Activated naive CD8-positive, alpha-beta T cell treated with anti-CD3 and anti-CD28 coated beads, Interleukin-2, amount 50 U/mL, for 24 hours (primary cell): ENCODE measurements at places on chromosomes 3 and 15.

DNA sequence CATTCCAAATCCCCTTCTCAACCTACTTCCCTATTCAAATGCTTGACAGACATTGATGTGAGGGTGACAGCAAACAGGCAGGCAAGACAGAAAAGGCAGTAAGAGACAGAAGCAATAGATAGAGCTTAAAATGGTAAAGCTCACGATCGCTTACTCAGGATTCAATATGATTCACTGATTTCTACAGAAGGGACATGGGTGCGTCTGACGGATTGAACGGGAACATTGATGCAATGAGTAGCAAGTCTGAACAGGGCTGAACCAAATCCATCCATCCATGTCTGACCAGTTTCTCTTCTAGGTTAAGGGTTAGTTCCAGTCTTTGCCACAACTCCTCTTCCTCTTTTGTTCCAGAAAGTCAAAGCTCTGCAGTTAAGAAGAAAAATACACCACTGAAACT is 35.1 kb downstream of the P2RY1 start:
- no peak for DNase-seq

DNA sequence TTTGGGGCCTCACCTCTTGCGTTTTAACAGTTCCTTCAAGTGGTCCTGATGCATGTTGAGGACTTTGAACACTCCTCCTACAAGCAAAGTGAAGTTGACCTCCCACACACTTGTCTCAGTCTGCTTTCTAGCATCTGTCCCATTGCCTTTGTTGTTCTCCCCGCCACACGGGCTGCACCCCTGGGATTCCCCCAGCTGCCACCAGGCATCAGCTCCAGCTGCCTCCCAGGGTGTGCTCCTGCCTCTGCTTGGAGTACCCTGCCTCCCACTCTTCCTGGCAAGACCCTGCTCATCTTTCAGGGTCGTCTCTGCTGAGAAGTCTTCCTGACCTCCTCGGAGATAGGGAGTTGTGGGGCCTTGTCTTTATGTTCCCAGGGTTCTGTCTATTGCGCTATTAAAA is 52.2 kb downstream of the IGF1R start:
- no peak for DNase-seq

GRCh38 chr15:67732671-67733374 is 92.5 kb upstream of the SKOR1 start:
- no peak for DNase-seq

- no peak for DNase-seq
These were observed 34.1 kb downstream of the AKAP13 start for GRCh38 chr15:85414495-85414894.

DNA sequence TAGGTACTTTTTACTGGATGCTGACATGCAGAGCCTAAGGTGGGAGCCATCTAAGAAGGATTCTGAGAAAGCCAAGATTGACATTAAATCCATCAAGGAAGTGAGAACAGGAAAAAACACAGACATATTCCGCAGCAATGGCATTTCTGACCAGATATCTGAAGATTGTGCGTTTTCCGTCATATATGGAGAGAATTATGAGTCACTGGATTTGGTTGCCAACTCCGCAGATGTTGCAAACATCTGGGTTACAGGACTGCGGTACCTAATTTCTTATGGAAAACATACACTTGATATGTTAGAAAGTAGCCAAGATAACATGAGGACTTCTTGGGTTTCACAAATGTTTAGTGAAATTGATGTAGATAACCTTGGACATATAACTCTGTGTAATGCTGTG is 125.1 kb downstream of the PLCL2 start:
- DNase-seq, result no peak

- peak; percentile 3 for DNase-seq
These were observed 402.1 kb downstream of the CADM2 start for GRCh38 chr3:85360742-85361387.

DNA sequence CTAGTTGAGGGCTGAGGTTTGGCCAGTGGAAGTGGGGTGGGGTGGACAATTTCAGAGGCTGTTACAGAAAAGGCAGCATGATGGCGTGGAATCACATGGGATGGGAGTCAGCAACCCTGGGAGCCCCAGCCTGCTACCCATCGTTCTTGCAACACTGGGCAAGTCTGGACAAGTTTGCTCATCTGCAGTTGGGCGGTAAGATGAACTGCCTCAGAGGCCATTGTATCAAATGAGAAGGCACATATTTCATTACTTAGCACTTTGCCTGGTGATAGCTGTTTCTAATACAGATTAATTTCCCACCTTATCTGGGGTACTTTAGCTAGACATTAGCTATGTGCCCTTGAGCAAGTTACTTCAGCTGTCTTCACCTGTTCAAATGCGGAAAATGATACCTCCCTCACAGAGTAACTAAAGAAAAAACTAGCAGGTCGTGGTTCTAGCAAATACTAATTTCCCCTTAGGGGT is 248.9 kb downstream of the THSD4 start:
- no peak for DNase-seq

GRCh38 chr15:22893081-22893480 is 54.6 kb downstream of the NIPA2 start:
- DNase-seq, result no peak

GRCh38 chr3:192929755-192930547 is 12.3 kb upstream of the MB21D2 start:
- no peak for DNase-seq

- peak; percentile 14 for DNase-seq
These were observed 30.2 kb upstream of the ZNF609 start for GRCh38 chr15:64430000-64430735.

GRCh38 chr3:288417-288816 is 91.9 kb downstream of the CHL1 start:
- DNase-seq, result no peak

GRCh38 chr15:83695901-83696425 is 42.0 kb downstream of the ADAMTSL3 start:
- no peak for DNase-seq

DNA sequence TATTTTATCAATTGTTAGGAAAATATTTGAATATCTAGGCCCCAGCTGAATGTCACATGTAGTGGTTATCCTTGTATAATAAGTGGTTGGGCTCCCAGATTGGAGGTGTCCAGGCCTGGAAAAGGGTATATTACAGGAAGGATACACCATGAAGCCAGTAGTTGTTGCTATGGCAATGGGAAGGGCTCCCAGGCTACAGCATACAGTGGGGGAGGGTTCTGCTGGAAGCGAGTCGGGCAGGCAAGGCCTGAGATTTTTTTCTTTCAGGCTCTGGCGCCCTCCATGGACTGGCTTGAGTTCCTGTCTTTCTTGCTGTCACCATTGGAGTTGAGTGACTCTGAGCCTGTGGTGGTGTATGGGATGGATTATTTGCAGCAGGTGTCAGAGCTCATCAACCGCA is 8.9 kb downstream of the ECE2 start:
- DNase-seq, result peak; percentile 35

GRCh38 chr15:52234596-52235541 is 43.7 kb upstream of the GNB5 start:
- DNase-seq, result peak; percentile 21

DNA sequence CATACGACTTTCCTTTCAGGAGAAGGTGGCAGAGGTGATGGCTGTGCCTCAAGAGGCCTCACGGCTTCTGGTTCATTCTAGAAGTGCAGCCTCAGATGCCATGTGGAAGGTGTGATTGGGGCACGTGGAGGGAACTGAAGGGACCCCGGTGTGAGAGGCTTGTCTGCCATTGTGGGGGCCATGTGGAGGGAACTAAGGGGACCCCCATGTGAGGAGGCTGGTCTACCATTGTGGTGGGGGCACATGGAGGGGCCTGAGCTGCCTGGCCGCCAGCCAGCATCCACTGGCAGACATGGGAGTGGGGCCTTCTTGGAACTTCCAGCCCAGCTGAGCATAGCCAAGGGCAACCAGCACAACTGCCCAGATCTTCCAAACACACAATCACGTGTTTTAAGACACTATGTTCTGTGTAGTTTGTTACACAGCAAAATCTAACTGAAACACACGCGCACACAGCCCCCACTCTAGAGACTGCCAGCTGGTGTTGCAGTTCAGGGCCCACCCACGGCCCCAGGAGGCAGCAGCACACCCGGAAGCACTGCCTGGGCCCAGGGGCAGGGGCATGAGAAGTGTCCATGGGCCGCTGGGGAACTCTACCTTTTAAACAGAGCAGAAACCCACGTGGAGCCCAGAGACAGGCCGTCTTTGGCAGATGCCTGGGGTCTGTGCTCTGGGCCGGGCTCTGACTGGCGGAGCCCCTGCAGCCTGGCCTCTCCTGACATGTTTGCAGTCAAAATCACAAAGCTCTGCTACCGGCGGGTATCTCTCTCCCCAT is 66.8 kb downstream of the IQSEC1 start:
- no peak for DNase-seq

- DNase-seq, result no peak
These were observed 601.7 kb upstream of the ZNF717 start for GRCh38 chr3:76387000-76387399.

DNA sequence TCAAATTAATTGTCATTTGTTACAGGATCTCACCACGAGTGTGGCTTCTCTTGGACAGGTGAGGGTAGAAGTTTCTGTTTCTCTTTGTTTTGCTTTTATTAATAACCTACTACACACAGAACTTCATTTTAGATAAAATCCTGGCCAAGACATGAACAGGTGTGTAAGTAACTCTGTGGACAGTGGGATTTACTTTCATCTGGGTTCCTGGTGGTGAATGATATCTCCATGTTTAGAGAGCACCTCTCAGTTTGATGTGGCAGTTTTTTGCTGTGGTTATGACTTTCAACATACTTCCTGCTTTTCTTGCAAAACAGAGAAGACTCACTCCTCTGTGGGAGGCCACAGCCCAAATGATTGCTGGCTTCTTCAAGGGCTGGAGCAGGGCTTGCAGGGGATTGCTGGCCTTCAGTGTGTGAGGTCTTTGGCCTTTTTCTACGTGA is 71.1 kb upstream of the XCR1 start:
- DNase-seq, result peak; percentile 40

- no peak for DNase-seq
These were observed 127.2 kb downstream of the NFKBIZ start for GRCh38 chr3:101976473-101976872.

DNA sequence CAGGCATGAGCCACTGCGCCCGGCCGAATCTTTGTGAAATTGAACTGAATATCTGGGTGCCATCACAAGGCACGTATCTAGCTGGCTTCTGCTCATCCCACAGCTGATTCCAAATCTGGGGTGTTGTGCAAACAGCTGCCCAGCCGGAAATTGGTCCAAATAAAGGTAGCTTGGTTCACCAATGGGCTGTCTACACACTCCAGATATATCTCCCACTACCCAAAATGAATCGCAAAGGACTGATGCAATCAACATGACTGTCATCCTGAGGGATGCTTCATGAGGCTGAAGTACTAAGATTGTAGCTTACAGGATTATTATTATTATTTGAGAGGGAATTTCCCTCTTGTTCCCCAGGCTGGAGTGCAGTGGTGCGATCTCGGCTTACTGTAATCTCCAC is 28.1 kb downstream of the LARP6 start:
- no peak for DNase-seq

GRCh38 chr3:129205109-129205832 is 21.6 kb upstream of the CNBP start:
- DNase-seq, result no peak

DNA sequence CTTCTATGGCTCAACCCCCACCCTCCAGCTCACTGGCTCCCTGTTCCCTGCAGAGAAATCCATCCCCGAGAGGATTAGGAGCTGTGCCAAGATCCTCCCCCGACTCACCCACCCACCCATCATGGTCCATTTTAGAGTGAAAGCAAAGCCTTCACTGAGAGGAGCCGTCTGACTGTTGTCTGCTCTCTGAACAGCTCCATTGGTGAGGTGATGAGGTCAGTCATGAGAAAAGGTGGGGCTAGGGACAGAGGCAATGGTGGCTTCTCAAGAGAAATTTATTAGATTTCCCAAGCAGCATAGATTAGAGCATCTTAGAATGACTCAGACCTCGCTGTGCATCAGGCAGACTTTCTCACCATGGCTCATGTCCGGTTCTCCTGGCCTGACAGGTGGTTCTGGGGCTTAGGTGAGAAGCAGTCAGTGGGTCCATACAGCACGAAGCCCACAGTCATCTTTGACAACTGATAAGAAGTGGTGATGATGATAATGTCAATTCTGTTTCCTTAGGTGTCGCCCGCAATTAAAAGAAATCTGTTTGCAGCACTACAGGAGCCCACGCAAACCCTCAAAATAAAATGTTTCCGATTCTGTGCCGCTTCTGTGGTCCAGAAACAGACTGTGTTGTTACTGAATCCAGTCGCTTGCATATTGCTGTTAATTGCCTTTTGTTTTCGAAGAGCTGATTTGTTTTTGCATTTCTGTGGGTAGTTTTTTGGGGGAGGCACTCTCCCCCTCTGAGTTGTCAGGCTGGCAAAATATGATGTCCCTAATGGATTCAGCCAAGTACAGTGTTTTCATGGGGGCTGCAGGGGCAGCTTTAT is 24.8 kb upstream of the RHO start:
- DNase-seq, result no peak

DNA sequence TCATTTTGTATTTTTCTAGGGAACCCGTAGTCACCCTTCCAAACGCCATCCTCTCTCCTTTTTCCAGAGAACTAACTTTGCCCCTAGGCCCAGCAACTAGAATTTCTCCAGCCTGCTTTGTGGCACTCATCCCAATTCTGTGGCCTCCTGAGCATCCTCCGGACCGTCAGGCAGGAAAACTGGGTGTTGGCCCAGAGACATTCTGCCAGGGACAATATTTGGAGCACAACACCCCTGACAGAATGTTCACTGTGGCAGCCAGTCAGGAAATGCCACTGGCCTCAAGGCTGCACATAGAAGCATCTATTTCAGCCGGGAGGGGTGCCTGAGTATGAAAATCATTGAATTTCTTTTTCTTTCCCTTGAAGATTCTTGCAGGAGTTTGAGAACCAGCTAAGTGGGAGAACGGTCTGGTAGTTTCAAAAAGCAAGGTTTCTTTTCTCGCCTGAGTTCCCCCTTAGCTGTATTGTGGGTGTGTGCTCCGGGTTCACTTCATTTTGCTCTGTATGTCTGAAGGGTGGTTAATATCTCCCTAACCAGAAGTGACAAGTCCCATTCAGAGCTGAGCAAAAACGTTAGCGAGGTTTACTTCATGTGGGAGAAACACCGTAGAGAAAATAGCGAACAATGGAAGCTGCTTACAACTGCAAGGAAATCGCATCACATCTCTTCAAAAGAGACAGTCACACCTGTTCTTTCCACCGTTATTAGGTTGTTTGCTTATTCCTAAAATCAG is 108.1 kb upstream of the TPM1 start:
- no peak for DNase-seq

DNA sequence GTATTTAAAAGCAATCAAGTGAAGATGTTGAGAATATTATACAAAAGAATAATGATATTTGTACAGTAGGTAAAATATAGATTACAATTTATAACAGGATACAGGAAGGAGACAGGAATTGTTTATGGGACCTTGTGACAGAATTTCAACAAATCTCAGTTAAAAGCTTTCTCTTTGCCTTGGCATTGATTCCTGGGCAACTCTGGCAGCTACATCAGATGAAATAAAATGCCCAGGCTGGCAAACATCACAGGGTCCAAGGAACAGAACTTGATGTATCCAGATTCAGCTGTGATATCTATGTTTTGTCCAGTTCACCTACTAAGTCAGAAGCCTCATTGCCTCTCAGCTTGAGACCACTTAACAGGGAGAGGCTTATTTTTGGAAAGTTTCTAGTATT is 473.1 kb downstream of the MCTP2 start:
- DNase-seq, result no peak

GRCh38 chr3:123611082-123611481 is 26.2 kb upstream of the HACD2 start:
- no peak for DNase-seq

- DNase-seq, result no peak
These were observed 59.6 kb upstream of the TSC22D2 start for GRCh38 chr3:150348500-150348899.

GRCh38 chr15:89441295-89441812 is 55.0 kb downstream of the RHCG start:
- DNase-seq, result peak; percentile 13

- DNase-seq, result no peak
These were observed 63.7 kb upstream of the DLG1 start for GRCh38 chr3:197362081-197362480.
